ENCODE measurements at places on chromosomes 11 and 22.

DNA sequence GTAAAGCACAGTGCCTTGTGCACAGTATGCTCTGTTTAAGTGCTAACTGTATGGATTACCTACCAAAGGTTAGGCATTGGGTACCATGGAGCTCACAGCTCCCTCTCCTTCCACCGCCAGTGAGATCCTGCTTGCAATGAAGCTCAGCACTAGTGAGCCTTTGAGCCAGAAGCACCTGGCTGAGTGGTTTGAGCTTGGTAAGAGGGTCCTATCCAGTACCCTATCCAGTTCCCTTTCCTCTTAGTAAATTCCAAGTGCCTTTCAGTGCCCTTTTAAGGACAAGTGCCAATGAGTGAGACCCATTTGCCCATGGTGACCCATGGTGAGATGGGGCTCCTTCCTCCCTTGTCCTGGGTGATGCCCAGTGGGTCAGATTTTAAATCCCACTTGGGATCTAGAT is 43.1 kb upstream of the NAV2 start:
- DNase-seq, result no peak

- peak; percentile 25 for DNase-seq
Measured at GRCh38 chr22:35627267-35628041, 10.3 kb upstream of the MB start.

DNA sequence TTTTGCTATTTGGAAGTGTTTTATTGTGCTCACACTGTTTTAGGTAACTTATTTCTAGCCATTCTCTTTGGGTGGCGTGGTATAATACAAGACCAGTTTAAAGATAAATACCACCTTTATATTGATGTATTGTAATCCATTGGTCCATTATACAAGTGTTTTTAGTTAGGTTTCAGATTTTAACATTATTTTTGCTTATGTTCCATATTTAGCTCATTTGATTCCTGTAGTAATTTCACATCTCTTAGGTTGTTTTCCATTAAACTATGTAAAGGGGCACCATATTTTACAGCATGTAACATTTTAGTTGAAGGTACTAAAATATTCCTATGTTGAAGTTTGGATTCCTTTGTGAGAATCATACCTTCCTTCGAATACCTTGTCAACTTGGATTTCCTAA is 20.1 kb downstream of the EED start:
- DNase-seq, result no peak

DNA sequence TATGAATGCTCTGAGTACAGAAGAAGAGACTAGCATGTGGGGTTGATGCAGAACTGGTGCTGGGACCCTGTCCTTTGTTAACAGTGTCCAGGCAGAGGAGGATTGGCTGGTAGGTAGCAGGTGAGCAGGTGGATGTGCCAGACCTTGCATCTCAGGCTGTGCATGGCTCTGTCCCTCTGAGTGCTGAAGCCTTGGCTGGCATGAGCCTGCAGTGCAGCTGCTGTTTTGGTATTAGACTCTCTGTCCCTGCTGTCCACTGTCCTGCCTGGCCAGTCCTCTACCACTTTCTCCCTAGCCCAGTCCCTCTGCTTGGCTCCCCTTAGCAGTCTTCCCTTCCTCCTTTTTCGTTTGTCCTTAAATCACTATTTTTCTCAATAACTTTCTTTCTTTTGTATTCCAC is 213.6 kb upstream of the ZBED5 start:
- no peak for DNase-seq

DNA sequence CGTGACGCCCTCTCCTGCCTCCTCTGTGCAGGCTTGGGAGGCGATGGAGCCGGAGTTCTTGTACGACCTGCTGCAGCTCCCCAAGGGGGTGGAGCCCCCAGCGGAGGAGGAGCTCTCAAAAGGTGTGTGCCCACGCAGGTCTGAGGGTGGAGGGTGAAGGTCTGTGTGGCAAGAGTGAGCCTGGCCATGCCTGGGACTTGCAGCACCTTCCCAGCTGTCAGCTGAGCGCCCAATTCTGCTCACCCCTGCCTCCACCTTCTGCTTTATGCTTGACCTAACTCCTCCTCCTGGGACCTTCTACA is 2.5 kb downstream of the PARVG start:
- no peak for DNase-seq

GRCh38 chr11:94153320-94153719 is 24.7 kb downstream of the PANX1 start:
- DNase-seq, result no peak

DNA sequence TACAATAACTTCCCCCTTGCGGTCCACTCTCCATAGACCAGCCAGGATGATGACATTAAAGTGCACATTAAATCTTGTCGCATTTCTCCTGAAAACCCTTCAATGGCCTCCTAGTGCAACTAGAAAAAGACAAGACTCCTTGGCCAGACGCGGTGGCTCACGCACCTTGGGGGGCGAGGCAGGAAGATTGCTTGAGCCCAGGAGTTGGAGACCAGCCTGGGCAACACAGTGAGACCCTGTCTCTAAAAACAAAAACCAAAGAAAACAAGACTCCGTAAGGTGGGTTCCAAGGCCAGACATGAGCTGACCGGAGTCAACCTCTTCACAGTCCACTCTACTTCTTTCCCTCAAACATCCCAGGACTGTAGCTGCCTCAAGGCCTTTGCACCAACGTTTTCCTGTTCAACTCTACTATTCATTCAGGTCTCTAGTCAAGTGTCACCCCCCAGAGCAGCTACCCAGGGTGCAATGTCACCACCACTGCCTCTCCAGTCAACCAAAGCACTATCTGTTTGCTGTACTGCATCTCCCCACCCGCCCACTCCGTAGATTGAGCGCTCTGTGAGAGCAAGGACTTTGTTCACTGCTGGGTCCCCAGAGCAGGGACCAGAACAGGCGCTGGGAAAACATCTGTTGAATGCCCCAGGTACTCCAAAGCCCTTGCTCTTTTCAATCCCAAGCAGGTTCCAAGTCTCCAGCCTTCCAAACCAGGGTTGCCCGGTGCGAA is 739 bp downstream of the ZMAT5 start:
- DNase-seq, result no peak

- no peak for DNase-seq
Measured at GRCh38 chr11:1111545-1112212, 37.0 kb downstream of the MUC2 start.

GRCh38 chr22:46909237-46910030 is 147.0 kb downstream of the TBC1D22A start:
- no peak for DNase-seq

DNA sequence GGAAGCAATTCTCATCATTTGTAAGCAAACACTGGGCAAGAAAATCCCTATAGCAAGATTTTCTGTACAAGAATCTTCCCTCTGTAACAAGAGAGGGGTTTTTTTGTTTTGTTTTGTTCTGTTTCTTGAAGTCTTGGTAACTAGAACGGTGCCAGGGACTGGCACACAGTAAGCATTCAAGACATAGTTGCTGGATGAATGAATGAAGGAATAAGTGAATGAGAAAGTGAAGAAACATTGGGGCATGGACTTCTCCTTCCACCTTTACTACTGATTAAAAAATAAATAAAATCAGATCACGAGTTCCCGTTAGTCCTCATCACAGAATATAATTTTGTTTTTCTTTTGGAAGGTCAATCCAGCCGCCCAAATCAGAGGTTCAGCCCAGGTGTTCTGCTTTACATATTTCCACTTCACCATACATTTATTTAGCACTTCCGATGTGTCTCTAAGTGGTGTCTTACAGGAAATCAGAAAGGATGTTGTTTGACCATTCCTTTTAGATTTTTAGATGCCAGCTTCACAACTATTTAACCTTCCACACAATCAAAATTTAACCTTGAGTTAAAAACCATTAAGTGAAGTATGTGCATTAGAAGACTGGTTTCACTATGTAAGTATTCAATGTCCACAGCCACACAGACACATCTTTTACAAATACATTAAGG is 281.2 kb downstream of the CADM1 start:
- no peak for DNase-seq

GRCh38 chr22:25741692-25742626 is at the start of gene MYO18B:
Gene MYO18B (plus strand): TSS chr22:25742188. CDS start chr22:25761093, 18,905 bp downstream.
- no peak for DNase-seq
